ENCODE measurements at places on chromosomes 7 and 10.

DNA sequence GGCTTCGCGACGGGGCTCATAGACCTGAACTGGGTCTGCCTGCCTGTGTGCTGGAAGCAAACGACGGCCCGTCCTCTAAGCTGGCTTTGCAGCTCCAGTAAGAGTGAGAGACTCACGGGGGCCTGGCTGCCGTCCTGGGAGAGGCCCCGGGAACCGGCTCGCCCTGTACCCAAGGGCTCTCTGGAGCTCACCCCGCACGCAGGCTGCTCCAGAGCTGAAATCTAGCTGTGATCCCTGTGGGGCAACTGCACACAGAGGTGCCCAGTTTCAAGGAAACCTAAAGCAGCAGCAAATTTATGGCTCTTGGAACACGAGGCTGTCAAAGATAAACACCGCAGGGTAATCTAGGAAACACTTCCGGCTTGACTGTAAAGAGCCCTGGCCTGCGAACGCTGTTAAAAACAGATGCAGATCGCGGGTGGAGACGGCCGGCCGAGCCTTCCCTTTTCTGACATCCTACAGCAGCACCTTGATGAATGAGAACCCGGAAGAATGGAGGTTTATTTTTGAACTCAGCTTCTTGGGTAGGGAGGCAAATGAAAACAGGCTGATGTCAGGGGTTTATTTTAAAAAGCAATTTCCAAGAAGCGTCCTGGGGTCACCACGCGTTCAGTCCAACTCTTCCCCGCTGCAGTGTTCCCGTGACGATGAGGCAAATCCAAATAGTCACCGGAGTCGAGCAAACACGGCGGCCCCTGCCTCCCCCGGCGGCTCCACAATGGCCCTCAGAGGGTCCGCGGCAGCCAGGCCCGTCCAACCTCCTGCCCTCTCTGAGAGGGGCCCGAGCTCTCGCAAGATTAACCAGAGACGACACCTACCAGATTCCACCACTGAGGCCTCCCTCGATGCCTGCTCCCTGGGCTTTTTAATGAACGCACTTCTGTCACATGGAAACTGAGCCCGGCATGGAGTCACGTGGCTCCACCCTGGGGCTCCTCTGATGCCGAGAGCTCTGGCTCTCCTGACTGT is 29.6 kb downstream of the AMZ1 start:
- DNase-seq, result peak; percentile 84

DNA sequence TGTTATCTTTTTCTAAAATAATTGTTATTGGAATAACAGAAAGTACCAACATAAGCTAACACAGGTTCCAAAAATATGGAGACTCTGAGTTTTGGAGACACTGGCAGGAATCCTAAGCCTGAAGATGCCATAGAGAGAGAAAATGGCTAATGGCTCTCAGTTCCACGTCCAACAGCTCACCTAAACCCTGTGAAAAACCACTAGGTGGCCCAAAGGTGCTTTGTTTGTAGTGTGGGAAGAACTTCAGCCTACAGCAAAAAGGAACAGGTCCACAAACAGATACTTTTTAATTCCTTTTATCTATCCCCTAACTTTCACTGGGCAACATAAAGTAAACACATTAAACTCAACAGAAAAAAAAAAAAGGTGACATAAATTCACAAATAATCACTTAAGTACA is 272.3 kb downstream of the SEMA3D start:
- DNase-seq, result no peak

DNA sequence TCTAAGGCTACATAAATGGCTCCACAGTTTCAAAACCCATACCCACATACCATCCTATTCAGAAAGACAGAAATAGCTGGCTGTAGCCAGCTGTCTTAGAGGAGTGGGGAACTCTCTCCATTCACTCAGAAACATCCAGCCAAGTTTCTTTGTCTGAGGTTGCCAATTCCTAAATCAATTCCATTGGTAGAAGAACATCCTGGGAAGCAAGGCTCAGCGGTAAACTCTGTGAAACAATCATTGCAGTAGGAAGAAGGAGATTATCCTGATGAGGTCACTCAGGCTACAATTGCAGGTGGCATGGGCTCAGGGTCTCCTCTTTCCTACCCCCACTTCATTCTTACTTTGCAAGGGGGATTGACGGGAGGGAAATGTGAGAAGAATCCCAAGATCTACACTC is 154.0 kb downstream of the ETV1 start:
- DNase-seq, result no peak

- no peak for DNase-seq
These were observed 99.8 kb downstream of the ATE1 start for GRCh38 chr10:121828045-121828444.

- DNase-seq, result no peak
These were observed 7.9 kb downstream of the GPR146 start for GRCh38 chr7:1052031-1052818.

DNA sequence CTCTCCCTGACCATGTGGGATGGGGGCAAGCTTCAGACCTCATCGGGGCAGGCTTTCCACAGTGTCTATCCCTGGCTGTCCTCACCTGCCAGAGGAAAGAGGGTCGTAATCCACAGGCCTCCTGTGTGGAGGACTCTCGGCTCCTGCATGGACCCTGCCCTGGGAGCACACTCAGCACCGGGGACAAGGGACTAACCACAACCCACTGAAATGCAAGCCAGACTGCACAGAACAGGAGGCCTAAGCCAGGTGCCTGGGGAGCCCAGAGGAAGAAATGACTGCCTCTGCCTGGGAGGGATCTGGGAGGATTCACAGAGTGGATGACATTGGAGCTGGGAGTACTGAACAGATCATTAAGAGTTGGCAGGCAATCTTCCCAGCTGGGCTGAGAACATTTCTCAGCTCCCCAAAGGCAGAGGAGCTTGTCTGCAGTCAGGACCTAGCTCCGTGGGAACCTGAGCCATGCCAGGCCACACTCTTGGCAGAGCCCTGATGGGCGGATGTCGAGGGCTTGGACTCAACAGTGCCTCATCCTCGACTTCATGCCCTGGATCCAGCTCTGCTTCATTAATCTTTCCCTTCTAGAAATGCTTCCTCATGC is 213.4 kb downstream of the USP6NL start:
- DNase-seq, result no peak

- peak; percentile 90 for DNase-seq
These were observed 16.0 kb downstream of the MYOZ1 start for GRCh38 chr10:73625004-73625883.

- no peak for DNase-seq
These were observed 225.4 kb downstream of the ZMYND11 start for GRCh38 chr10:360653-361052.

DNA sequence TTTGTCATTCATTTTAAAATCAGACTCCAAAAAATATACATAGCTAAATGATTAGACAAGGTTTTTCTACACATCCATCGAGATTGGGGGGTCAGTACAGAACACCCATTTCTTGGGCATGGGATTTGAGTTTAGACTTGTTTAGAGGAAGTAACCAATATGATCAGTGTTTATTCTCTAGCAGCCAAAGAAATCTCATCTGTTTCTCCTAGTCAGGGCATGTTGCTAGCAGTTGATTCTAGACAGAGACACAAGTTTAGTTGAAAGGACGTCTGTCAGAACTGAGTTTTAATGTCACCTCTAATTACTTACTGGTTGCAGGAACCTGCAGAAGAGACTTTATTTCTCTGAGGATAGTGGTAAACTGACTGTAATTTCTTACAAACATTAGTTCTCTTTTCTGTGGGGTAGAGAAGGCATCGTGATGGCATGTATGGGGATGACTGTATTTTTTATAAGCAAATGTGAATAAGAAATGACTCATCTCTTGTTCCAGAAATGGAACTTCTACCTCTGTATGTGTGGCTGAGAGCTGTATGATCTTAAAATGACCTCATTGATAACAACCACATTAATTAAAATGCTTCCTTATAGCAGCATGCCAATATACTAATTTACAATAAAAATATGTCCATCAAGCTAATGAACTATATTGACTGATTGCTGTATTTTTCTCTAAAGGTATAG is 30.6 kb upstream of the RHOBTB1 start:
- DNase-seq, result no peak

GRCh38 chr10:89203237-89203636 is 3.9 kb downstream of the CH25H start:
- no peak for DNase-seq

DNA sequence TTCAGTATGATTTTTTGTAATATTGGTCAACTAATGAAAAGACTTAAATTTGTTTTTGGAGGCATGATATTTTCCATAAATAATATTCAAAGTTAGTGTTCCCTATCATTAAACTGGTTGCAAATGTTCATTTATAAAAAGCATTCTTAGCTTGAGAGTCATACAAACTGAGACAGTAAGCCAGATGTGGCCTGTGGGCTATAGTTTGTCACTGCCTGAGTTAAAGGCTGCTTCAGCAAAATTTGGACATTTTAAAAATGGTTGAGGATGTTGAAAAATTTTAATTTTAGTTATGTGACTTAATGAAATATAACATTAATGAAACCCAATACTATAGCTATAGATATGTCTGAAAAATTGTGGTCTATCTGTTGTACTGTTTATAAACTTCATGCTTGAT is 180.2 kb upstream of the CACNA2D1 start:
- no peak for DNase-seq

GRCh38 chr10:132850246-132850645 is 64.3 kb upstream of the NKX6-2 start:
- no peak for DNase-seq

GRCh38 chr10:12081879-12082557 is 13.3 kb downstream of the DHTKD1 start:
- DNase-seq, result no peak

DNA sequence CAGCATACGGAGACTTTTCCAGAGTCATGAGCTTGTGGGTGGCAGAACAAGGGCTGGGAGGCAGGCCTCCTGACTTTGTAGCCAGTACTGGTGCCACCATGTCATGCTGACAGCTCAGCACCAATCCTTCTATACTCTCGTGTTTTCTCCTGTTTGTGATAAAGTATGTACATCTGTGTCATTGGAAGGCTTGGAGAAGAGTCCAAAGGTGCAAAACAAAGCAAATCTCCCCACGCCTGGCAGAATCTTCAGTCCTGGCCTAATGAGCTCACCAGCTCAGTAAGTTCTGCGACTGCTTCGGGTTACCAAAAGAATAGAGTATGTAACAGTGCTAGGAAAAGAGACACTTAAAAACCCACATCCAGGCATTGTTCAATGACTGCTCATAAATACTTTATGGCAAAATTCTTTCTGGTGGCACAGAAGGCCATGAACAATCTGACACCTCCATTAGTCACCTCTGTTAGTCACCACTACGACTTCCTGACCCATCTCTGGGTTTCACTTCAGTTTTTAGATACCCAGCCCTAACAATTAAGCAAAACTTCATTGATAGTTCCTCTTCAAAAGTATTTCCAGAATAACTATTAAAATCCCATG is 24.5 kb downstream of the STEAP1 start:
- DNase-seq, result no peak

GRCh38 chr7:118949031-118949430 is 724.5 kb downstream of the ANKRD7 start:
- no peak for DNase-seq

DNA sequence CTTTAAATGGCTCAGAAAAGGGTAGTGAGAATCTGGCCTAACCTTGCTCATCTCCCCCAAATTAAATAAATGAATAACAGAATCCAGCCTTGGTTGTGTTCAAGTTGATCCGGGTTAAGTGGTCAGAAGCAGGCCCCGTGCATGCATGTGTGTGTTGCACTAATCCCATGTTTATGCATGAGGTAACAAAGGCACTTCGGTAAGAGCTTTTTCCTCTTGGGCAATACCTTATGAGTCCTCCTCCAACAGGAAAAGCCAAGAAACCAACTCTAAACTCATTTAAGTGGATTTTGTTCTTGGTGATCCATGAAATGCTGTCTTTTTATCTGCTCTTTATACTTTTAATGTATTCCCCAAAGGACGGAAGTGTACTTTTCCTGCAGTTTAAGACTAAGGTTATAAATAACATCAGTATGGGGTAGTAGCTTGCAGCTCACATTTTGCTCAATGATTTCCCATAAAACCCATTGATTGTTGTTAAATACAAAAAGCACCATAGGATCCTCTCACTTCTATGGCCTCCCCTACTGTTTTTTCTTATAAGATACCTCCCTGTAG is 104.9 kb upstream of the YAE1 start:
- no peak for DNase-seq

- no peak for DNase-seq
These were observed 120.2 kb downstream of the SORBS1 start for GRCh38 chr10:95440756-95441546.

GRCh38 chr10:54613162-54613561 is 187.9 kb downstream of the PCDH15 start:
- DNase-seq, result no peak

DNA sequence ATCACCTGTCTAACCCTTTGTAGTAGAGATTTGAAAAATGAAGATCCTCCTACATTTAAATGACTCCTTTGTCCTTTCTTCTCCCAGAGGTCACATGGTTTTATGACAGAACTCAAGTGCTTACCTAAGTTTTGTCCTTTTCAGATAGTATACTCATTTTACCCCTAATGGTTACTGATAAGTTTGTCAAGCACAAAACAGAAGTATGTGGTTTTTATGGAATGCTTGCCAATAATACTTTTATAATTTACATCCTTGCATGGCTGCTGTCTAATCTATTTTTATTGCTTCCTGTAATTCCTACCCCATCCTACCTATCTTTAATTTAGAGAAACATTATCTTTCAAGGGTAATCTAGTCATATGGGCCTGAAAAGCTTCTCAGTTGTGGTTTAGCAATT is 37.5 kb downstream of the HELLS start:
- DNase-seq, result no peak

DNA sequence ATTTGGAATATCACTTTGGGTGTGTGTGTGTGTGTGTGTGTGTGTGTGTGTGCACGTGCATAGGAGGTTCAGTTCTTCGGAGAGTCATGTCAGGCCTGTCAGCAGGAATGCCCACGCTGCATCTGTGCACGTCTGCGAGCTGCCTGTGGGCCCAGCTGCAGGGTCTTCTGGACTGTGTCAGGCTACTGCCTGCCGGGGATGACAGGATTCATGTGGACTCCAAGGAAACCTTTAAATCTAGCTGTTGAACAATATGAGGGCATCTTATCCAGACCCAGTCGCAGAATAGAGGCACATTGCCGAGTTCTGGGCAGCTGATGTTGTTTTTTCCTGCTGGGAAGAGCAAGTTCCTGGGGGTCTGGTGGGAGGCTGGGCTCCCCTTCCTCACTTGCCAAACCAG is 19.0 kb downstream of the AQP1 start:
- no peak for DNase-seq

GRCh38 chr10:10796061-10796773 is 221.5 kb upstream of the CELF2 start:
- no peak for DNase-seq

DNA sequence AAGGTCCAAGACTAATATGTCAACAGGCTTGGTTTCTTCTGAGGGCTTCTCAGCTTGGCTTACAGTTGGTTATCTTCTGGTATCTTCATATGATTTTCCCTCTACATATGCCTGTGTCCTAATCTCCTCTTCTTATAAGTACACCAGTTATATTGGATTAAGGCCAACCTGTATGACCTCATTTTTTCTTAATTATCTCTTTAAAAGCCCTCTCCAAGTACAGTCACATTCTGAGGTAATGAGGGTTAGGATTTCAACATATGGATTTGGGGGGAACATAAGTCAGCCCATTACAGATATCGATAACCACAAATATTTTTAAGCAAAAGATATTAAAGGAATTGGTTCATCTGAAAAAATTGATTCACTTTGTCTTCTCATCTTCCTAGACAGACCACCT is 49.2 kb downstream of the IQUB start:
- DNase-seq, result no peak

Data from posterior cingulate gyrus (tissue), 11 donors.